ENCODE measurements at places on chromosomes 16 and 17.

DNA sequence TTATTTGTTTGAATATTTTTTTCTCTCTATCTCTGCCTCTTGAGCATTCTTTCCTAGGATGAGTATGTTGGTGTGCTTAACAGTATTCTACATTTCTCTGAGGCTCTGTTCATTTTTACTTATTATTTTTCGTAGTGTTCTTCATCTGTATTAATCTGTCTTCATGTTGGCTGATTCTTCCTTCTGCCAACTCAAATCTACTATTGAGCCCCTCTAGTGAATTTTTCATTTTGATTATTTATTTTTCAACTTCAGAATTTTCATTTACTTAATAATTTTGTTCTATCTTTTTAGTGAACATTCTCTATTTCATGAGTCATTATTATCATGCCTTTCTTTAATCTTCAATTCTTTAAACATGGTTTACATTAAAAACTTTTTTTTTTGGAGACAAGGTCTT, 3.2 kb upstream of the ST6GALNAC1 start:
- no peak for DNase-seq

DNA sequence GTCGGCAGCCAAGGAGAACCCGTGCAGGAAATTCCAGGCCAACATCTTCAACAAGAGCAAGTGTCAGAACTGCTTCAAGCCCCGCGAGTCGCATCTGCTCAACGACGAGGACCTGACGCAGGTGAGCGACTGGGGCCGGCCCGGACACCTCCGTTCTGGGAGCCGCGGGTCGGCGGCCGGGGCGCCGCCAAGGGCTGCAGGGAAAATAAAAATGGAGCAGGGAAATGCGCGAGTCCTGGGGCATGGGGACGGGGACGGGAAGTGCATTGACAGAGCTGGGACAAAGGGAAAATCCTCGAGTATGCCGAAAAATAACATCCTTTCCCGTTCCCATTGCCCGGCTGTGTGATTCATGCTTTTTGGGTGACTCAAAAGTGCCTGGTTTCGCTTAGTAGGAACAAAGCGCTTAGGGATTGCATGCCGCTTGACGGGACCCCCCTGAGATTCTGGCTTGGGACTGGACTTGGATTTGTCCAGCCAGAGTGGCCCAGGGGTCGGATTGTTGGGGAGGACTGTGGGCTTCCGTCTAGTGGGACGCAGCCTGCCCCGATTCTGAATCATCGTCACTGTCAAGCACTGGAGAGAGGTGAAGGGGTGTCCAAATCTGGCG, 699 bp downstream of the MPRIP start:
- DNase-seq, result no peak

GRCh38 chr17:4444782-4445473, 11.2 kb downstream of the SPNS3 start:
- peak; percentile 81 for DNase-seq

DNA sequence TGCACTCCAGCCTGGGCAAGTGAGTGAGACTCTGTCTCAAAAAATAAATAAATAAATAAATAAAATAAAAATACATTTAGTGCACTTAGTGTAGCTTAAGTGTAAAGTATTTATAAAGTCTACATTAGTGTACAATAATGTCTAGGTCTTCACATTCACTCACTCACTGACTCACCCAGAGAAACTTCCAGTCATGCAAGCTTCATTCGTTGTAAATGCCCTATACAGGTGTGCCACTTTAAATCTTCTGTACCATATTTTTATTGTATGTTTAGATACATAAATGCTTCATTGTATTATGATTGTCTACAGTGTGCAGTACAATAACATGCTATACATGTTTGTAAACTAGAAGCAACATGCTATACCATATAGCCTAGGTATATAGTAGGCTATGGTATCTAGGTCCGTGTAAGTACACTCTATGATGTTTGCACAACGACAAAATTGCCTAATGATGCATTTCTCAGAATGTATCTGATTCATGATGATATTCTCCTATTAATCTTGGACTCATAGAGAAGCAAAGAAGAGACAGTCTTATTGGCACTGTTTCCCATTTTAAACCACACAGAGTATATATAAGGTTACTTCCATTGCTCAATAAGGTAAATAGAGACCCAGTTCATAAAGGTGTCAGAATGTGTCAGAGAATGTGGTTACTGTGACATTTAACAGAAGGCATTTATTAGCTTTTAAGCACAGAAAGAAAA, 1314.9 kb downstream of the CDH11 start:
- DNase-seq, result no peak

- DNase-seq, result no peak
Observed at GRCh38 chr16:65201511-65201910, 79.6 kb upstream of the CDH11 start.

DNA sequence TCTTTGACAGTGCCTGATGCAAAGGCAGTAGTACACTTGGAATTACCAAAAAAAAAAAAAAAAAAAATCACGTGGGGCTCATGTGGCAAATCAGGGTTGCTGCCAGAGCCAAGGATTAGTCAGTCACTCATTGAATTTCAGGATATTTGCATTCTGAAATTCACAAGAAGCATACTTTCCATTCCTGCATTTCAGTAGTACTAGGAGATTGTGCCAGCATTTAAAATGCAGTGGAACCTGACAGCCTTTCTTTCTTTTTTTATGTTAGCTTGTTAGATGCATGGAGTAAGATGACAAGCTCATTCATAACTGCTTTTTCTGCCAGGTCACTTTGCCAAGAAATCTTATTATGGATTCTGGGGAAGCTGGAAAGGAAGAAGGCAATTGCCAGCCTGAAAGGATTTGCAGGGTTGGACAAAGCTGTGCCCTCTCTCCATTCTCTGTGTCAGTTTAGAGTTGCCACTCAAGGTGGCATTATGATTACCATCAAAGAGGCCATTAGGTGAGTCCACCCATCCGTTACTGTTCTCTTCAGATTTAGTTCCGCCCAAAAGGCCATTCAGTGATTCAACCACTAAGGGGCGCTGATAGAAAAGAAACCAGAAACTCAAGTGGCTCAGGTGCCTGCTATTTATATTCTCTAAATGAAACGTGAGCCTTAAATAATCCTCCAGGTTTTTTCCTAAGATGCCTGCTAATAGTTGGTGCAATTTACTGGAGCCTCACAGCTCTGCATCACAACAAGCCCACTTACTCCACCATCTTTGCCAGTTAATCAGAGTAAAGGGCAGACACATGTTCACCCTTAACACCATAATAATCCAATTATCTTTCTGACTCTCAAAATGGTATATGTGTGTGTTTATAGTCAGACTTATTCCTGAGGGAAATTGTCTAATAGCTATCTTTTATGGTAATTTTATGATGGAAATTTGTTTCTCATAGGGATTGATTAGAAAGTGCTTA, 59.0 kb downstream of the TANGO6 start:
- DNase-seq, result peak; percentile 63

DNA sequence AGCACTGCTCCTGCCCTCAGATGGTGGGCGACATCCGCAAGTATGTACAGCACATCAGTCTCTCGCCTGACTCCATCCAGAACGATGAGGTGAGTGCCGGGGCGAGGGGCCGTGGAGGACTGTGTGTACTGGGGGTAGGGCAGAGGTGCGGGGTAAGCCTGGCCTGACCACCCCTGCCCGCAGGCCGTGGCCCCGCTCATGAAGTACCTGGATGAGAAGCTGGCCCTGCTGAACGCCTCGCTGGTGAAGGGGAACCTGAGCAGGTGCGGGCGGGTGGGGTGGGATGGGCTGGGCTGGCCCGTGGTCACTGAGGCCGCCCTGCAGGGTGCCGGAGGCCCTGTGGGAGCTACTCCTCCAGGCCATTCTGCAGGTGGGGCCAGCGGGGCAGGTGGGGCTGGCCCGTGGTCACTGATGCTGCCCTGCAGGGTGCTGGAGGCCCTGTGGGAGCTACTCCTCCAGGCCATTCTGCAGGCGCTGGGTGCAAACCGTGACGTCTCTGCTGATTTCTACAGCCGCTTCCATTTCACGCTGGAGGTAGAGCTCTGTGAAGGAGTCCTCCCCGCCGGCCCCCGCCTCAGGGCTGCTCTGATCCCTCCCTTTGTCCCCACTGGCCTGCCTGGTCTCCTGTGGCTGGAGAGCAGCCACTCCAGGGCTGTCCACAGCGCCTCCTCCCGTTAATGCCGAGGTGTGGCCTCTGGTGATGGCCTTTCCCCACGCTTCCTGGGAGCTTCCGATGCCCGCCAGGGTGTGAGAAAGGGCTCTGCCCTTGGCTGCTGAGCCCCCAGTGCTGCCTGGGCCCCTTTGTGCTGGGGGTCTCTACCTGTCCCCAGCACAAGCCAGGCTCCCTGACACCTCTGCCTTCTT, 5.0 kb downstream of the TSR3 start:
- DNase-seq, result no peak

GRCh38 chr17:81193470-81194224, 27.6 kb upstream of the AATK start:
- no peak for DNase-seq

GRCh38 chr17:17508019-17508535, 11.9 kb upstream of the RASD1 start:
- no peak for DNase-seq

DNA sequence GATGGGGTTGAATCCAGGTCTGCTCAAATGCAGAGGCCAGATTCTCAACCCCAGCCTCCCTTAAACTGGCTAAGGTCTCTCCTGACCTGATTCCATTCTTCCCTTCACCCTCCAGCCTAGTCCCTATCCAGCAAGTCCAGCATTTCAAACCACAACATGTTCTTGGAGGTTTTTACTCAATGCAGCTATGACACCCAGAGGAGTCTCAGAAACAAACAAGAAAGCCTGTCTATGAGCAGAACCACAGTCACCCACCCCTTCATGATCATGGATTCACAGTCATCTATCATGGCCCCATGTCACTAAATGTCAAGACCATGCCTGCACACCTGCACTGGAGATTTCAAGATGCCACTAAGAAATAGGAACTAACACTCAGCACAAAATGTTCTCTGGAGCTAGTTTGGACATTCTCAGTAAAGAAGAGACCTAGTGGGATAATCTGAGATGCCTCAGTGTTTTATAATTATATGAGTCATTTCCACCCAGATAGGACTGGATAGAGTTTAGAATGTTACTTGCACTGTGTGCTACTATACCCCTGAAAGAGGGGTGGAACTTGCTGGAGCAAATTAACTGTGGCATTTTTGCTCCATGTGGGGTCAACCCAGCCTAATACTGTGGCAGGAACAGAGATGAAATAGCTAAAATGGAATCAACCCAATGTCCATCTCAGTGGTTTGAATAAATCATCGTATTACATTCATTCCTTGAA, 9.5 kb upstream of the METTL22 start:
- no peak for DNase-seq

GRCh38 chr17:54795046-54795445, 105.6 kb upstream of the TOM1L1 start:
- DNase-seq, result no peak

GRCh38 chr16:64809876-64810629, 311.8 kb downstream of the CDH11 start:
- DNase-seq, result no peak
